HL-60 (cell line): ENCODE measurements at places on chromosomes 16 and 17.

GRCh38 chr16:77299395-77299794 lies 100.2 kb downstream of the SYCE1L start:
- DNase-seq, result no peak

DNA sequence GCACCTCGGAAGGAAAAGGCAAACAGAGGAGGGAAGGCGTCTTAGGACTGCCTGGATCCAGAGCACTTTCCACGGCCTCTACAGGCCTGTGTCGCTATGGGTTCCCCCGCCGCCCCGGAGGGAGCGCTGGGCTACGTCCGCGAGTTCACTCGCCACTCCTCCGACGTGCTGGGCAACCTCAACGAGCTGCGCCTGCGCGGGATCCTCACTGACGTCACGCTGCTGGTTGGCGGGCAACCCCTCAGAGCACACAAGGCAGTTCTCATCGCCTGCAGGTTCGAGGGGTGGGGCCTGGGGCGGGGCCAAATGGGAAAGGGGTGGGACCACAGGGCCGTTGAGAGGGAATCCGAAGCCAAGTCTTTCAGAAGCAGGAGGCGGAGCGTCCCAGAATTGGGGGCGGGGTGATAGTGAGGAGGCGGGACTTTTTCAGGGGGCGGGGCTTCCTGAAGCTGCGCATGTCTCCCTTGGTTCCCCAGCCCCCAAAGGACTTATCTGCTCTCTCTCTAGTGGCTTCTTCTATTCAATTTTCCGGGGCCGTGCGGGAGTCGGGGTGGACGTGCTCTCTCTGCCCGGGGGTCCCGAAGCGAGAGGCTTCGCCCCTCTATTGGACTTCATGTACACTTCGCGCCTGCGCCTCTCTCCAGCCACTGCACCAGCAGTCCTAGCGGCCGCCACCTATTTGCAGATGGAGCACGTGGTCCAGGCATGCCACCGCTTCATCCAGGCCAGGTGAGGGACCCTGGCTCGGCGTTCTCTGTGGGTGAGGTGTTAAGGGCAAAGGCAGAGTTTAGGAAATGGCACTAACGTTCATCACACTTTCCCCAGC lies 939 bp downstream of the BCL6B start:
- peak; percentile 50 for DNase-seq

DNA sequence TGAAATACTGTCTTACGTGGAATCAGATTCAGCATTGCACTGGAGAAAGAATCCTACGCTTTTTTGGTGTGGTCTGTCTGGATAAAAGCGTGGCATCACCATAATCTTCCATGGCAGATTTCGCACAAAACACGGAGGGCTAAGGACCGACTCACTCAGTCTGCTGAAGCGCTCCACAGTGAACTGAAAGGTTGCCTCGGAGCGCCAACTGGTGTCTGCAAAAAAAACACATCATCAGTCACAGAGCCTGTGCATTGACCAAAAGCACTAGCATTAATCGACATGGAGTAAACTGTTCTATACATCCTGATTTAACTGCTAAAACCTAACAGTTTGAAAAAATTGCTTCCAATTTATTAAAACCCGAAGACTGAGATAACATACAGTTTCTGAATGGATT lies 40.5 kb downstream of the USP7 start:
- DNase-seq, result no peak

GRCh38 chr16:15450624-15451023 lies 16.2 kb downstream of the BMERB1 start:
- no peak for DNase-seq

GRCh38 chr16:10112021-10112420 lies 70.2 kb downstream of the GRIN2A start:
- DNase-seq, result no peak

DNA sequence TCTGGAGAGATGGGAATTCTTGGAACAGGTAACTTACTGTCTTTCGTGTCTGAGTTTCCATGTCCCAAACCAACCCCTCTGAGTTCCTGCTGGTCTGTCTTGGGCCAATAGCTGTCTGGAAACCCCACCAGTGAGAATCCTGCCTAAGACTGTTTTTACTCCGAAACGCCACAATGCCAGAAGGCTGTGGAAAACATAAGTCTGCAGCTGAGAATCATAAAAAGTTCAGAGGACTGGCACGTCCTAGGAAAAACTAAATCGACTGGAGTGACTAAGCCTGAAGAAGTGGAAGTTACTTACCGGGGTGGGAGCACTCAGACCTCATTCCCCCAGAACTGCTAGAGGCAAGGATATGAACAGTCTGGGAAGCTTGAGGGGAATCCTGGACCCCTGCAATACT lies 13.3 kb downstream of the LRRC75A start:
- no peak for DNase-seq
